CD8-positive, alpha-beta T cell (primary cell): ENCODE measurements at places on chromosomes 4 and X.

DNA sequence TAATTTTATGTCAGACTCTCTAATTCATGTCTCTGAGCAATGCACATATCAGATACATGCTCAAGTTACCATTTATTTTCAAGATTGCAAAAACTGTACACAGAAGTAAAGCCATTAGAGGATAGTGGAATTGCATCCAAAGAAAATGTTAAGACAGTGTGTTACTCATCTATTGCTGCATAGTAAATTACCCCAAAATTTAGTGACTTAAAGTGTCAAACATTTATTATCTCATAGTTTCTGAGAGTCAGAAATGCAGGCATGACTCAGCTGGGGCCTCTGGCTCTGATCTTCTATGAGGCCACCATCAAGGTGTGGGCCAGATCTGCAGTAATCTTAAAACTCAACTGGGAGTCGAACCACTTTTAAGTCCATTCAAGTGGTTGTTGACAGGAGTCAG lies 275.2 kb downstream of the QDPR start:
- no peak for DNase-seq

GRCh38 chrX:17377091-17377717 lies 2.2 kb downstream of the NHS start:
- DNase-seq: no peak

DNA sequence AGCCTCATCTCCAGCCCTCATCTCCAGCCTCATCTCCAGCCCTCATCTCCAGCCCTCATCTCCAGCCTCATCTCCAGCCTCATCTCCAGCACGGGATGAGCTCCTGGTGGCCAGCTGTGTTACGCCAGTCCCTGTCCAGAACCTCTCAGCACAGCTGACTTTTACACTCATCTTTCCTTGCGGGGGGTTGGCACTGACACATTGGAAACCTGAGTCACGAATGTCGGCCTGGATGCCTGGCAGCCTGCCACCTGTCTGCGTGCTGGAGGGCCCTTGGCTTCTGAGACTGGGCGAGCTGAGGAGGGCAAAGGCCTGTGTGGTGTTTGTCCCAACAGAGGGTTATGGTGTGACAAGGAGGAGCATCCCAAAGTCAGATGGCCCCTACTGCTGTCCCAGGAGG lies 66.1 kb upstream of the HGFAC start:
- no peak for DNase-seq

GRCh38 chrX:130702867-130703707 lies 199.9 kb downstream of the ENOX2 start:
- DNase-seq: no peak

GRCh38 chr4:143667461-143667860 lies 33.0 kb downstream of the FREM3 start:
- DNase-seq: no peak

DNA sequence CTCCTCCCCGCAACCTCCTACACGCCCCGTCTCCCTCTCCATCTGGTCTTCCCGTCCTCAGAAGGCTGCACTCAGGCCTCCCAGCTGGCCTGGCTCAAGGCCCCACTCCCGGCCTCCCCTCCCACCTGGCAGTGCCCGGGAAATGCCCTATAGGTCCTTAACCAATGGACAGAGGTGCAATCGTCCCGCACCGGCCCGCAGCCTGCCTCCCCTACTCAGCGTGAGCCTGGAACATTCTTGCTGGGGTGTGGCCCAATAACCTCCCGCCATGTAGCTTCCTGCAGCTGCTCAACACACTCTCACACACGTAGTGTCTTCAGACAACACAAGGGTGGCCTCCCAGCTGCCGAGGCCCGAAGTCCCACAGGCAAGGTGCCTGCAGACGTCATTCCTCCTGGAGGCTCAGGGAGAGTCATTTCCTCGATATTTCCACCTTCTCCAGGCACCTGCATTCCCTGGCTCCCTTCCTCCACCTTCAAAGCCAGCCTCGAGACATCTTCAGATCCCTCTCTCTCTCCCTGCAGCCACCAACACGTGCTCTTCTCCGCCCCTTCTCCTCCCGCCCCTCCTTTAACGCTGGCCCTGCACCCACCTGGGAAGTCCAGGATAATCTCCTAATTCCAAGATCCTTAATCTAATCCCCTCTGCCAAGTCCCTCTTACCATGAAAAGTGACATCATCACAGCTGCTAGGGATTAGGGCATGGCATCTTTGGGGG lies 56.2 kb downstream of the ADRA2C start:
- no peak for DNase-seq

- DNase-seq: no peak
Observed at GRCh38 chr4:3296651-3297050, 3.8 kb downstream of the RGS12 start.

GRCh38 chr4:7418131-7418943 lies 16.4 kb downstream of the PSAPL1 start:
- no peak for DNase-seq

DNA sequence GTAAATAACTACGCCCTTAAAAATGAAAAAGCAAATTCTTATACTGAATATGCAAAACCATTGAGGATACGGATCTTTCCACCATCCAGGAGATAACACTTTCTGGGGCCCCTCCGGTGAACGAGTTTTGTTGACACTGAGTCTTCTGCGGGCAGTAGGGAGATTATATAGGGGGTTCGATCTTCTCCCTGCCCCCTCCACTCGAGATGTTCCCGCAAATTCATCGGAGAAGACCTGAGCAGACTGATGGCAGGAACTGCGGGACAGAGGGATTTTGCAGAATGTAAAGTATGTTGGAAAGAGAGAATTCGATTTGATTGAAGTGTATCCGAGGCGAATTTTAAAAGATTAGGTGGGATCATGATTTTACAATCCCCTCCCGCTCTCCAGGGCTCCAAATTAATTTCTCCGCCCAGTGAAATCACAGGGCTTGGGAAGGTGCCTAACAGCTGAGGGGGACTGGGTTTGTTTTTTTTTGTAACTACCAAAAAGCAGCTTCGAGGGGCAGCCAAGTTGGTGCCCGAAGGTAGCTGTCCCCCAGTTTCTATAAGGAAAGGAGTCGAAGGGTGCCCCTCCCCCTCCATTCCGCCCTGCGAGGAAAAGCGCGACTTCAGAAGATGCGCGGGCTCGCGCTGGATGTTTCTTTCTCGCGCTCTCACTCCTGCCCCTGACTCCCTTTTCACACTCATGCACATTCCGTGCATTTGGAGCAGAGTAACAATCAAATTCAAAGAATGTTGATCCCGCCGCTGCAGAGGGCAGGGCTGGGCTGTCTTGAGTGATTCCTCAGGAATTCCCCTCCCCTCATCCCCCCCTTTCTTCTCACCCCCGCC lies 1.2 kb downstream of the TMEM255A start:
- DNase-seq: no peak

DNA sequence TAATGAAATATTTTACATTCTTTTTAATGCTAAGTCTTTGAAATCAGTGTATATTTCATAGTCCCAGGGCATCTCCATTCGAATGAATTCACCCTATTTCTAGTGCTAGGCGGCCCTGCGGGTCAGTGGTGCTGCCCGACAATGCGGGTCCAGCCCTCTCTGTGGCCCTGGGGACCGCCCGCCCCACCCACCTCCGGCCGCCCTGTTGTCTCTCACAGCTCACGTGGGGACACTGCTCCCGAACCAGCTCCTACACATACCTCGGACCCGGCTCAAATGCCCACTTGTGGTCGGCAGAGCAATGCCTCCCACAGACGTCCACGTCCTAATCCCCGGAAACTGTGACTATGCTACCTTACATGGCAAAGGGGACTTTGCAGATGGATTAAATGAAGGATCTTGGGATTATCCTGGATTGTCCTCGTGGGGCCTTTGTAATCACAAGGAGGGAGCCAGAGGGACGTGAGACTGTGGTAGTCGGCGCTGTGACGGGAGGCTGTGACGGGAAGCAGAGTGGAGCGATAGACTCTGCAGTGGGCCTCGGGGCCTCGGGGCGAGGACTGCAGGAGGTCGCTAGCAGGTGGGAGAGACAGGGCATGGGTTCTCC lies 92.3 kb upstream of the PSAPL1 start:
- no peak for DNase-seq

DNA sequence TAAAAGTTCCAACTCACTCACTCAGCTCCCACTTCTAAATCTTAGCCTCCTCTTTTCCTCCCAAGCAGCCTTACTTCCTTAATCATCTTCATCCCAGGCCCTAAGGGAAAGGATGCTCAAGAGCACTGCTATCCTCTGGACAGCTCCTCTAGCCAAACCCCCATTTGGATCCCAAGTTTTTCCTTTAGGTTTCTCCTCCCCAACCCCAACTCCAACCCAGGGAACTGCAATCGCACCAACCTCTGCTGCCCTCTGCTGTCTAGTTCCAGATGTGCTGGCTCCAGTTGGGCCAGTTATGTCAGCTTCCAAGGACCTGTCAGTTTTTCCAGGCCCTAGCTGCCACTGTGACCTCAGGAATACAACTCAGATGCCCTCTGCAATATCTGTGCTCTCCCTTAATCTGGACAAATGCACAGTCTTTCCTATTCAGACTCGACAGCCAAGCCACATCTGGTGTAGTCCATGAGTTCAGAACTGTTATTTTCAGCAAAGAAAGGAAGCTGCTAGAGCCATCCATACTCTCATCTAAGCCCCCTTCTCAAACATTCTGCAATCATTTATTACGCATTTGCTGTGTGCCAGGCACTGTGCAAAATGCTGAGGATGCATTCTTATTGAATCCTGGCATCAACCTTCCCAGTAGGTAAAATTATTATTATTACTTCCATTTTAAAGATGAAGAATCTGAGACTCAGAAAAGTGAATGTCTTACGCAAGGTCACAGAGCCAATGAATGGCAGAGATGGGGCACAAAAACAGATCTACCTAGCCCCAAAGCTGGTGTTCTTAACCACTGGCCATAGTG lies 12.3 kb upstream of the XPNPEP2 start:
- no peak for DNase-seq

DNA sequence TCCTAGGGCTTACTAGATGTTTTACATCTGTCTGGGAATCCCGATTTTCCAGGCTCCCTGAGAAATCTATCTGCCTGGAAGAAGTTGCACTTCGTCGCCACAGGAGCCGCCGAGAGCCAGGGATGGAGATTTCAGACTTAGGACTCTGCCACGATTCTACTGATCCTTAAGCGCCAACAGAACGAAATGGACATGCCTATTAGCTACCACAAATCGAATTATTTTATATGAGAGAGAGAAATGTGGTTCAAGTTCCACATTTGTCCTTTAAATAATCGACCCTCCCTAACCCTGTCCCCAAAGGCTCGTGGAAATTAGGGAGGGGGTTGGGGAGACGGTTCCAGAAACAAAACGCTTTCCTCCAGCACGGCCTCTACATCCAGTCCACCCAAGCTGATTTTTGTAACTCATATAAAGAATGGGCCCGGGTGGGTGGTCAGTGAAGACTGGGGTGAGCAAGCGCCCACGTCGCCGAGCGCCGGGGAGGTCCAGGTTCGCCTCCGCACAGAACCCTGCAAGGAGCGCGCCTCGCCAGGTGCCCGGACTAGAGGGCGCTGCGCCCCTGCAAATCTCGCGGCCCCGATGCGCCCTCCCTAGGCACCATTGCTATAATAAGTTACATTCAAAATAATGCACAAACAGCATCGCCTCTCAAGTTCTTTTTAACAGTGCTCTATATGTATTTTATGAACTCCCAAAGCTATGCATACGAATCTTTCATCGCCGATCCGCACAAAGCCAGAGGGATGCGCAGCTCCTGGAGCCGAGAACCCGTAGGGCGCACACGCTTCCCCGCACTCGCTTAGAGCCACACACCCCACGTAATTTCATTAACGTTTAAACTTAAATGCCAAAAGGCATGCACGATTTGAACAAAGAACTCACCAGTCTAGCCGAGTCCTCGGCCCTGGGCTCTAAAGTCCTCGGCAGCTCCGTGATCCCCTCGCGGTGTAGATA lies 2.1 kb upstream of the FAT1 start:
- DNase-seq: no peak

DNA sequence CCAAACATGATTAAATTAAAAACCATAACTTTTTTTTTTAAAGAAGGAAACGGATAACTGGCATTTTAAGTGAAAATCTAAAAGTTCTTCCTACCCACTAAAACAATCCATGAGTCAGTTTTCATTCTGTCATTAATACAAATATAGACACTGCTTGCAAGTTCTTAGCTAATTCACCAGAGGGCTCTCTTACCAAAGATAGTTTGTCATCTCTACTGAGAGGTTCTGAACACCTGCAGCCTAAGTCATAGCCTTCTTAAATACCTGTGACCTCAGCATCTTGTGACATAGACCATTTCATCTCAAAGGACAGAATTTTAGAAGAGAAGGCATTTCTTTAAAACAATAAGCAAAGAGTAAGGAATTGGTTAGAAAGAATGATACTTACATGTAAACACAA lies 65.3 kb upstream of the FAM120C start:
- no peak for DNase-seq

DNA sequence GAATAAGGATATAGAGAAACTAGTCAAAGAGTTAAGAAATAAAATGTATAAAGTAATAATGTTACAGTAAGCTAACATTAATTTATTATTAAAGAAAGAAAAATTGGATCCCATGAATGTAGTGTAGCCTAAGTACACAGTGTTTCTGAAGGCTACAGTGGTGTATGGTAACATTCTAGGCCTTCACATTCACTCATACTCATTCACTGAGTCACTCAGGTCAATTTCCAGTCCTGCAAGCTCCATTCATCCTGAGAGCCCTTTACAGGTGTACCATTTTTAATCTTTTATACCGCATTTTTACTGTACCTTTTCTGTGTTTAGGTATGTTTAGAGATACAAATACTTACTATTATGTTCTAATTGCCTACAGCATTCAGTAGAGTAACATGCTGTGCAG lies 120.6 kb upstream of the AGA start:
- DNase-seq: no peak

DNA sequence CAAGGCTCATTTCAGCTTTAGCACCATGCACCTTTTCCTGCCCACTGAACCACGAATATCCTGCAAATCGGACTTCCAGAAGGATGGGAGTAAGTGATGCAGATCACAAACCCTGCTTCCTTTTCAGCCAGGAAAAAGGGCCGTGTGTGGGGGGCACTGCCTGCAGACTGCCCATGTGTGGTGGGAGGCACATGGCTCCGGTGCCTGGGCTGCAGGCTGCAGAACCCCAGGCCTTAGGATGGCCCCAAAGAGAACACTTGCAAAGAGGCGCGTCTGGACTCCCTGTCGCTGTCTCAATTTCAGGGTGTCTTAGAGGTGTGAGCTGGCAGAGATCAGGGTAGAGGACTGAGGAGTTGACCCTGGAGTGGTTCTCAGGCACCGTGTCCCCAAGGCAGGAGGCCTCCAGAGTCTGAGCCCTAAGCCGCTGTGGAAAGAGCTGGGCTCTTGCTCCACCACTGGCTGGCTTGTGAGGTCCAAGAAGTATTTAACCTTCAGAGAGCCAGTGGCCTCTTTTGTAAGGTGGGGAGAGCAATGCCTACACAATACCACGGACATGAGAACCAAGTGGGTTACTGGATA lies 97.0 kb downstream of the ENPP6 start:
- no peak for DNase-seq
